Activated naive CD4-positive, alpha-beta T cell (primary cell): ENCODE measurements at places on chromosomes 16 and 17.

GRCh38 chr16:5502467-5502869, 404.9 kb upstream of the EEF2KMT start:
- no peak for DNase-seq

GRCh38 chr16:30088237-30088831, 3.4 kb downstream of the TBX6 start:
- DNase-seq: no peak

- DNase-seq: no peak
Observed at GRCh38 chr17:80319262-80319998, 58.8 kb downstream of the RNF213 start.

- no peak for DNase-seq
Observed at GRCh38 chr17:46768540-46768870, 50.0 kb downstream of the WNT3 start.

- no peak for DNase-seq
Observed at GRCh38 chr16:64469906-64470702, 651.8 kb downstream of the CDH11 start.

DNA sequence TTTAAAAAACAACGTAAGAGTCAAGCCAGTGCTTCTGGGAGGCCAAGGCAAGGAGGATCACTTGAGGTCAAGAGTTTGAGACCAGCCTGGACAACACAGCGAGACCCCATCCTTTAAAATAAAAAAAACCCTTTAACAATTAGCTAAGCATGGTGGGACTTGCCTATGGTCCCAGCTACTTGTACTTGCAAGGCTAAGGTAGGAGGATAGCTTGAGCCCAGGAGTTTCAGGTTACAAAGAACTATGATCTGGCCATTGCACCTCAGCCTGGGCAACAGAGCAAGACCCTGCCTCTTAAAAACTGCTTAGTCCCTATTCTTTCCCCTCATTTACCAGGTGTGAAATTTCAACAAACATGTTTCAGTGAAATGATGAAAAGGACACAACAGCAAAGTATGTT, 89.5 kb downstream of the STH start:
- no peak for DNase-seq

DNA sequence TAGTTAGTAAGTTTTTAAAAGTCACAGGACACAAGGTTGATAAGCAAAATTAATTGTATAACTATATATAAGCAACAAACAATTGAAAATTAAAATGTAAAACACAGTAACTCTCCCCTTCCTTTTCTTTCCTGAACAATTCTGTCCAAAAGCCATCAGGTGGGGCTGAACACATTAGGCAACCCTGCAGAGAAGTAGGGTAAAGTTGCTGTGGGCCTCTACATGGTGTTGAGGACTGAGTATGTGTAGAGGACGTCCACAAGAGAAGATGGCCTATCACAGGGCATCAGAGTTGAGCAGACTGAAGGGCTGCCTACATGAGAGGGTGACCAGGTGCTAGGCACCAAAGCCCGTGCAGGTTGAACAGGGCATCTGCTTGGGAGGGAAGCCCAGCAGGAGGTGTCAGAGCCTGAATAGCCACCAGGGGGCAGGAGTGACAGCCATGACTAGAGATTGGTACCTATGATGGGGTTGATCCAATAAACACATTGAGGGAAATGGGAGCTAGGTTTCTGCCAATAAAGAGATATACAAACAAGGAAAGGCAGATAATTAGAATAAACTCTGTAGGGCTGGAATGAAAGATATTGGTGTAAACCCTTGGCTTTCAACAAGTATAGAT, 415.1 kb downstream of the NPIPA8 start:
- DNase-seq: peak; percentile 4

- DNase-seq: no peak
Observed at GRCh38 chr16:28096983-28097899, 33.7 kb upstream of the GSG1L start.

DNA sequence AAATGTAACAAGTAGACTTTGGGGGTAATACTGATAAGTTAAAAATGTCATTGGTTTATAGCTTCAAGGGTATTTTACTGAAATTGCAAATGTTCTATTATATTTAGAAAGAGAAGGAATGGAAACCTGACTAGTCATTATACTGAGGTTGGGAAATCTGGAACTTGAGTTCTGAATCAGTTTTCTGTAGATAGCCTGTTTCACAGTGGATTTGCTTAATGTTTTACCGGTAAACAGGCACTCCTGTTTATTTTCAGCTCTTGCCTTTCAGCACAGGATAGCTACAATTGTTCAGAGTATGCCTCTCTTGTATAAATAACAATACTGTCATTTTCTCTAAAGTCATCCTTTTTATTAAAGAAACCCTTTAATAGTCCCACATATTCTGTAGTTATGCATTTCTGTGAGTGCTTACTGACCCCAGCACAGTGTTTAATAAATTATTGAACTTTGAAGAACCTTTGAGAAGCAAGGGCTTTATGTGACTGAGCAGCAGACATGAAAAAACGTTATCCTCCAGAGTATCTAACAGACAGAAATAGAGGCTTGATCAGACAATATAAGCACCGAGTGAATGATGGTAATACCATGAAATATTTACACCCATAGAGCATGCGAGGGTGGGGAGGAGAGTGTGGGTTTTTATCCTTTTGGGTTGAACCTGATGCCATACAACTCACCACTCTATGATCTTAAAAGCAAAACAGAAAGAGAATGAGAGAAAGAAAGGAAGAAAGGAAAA, 58.2 kb downstream of the FTO start:
- no peak for DNase-seq

- DNase-seq: no peak
Observed at GRCh38 chr17:66713533-66714042, 121.3 kb upstream of the CACNG5 start.

GRCh38 chr17:1697681-1698080, 12.5 kb downstream of the TLCD2 start:
- DNase-seq: no peak

- peak; percentile 80 for DNase-seq
Observed at GRCh38 chr17:42561897-42562387, at the start of gene COASY. Gene COASY, plus strand, starts transcription at chr17:42562148. Its CDS starts 475 bp downstream, at chr17:42562623.

- no peak for DNase-seq
Observed at GRCh38 chr17:17921192-17922069, 50.8 kb downstream of the TOM1L2 start.

GRCh38 chr17:38322156-38322779, 21.5 kb downstream of the GPR179 start:
- peak; percentile 58 for DNase-seq

DNA sequence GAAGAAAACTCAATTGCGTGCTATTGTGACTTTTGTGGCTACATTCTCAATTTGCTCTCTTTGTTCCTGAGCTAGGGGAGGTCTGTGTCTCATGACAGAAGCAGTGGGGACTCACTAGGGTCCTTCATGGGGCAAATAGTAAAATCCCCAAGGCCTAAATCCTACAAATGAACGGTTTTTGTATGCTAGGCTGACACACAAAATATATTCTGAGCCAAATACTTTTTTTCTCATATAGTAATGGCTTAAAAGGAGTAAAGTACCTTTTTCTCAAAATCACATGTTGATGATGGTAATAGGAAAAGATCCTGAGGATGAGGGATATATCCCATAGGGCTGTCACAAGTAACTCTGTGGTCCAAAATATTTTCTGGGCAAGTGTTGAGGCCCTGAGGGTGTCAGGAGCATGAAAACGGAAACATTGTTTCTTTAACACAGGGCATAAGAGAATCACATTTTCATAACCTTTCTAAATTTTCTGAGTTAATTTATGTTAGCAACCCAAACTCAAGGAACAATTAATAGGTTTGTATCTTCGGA, 77.5 kb upstream of the CNTNAP4 start:
- no peak for DNase-seq

- peak; percentile 53 for DNase-seq
Observed at GRCh38 chr16:84514874-84515835, 10.7 kb upstream of the MEAK7 start.

DNA sequence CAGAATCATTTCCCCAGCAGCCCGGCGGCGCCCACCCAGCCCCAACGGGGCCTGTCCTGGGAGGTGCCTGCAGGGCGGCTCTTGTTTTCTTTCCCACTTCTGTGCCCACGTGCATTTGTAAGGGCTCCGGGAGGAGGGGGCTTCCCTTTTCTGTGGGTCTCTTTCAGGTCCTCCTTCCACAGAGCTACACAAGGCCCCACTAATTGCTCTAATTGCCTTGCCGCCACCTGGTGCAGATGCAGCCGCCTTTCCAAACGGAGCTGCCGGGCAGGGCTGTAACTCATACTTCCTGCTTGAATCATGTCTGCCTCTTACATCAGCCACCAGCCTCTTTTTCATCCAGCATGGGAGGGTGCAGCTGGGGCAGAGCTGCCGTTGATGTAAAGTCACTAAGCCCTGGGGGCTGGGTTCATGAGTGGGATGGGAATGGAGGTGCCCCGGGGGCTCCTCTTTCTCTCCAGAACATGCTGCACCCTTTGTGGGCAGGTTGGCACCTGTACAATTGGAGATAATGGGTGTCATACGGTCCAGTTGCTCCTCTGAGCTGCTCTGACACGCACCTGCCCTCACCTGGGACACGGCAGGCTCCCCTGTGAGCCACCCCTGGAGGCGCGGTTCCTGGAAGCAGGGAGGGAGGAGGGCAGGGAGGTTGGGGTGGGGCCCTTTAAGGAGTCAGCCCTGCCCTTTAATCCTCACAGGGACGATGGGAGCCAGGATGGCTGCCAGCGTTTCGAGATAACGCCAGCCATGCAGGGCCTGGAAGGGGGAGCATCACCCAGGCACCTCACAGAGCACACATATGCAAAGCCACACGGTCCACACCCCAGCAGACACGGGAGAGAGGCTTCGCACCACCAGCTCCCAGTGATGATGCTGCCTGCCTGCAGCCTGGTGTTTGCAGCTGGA, 41.1 kb upstream of the KLHDC4 start:
- no peak for DNase-seq

DNA sequence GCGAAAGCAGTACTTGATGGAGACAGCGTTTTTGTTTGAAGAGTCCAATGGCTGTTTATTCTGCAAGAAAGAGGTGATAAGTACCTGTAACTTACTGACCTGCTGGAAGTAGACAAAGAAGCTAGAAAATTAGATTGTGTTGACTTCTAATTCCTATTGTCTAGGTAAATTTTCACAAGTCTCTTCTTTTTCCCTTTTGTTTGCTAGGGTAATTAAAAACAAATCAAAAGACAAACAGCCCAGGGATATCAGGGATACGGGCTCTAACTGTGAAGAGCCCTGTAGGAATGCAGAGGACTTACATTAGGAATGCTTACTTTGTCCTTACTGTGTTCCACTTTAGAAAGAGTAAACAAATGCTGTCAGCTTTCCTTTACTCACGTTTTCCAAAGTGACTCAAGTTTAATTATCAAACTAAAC, 7.0 kb downstream of the PSME3IP1 start:
- no peak for DNase-seq

- no peak for DNase-seq
Observed at GRCh38 chr16:84132527-84133285, 12.3 kb downstream of the HSDL1 start.

DNA sequence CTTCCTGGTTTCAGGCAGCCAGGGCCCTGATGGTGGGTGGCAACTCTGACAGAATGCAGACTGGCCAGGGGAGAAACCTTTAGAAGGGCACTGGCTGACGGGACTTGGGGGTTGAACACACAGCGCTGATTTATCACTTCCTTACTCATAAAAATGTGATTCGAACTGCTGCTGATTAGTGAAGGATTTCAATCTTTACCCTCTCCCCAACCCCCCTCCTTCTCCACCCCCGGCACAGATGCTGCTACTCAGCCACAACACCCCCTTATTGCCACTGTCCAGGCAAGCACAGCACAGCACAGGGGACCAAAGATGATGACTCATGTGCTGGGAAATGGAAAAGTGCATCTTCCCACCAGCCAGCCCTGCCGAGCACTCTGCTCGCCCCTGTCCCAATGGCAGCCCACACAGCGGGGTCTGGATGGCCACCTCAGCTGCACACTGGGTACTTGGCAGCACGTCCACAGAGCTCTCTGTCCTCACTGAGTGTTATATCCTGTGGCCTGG, 70.1 kb downstream of the SMG6 start:
- DNase-seq: no peak

DNA sequence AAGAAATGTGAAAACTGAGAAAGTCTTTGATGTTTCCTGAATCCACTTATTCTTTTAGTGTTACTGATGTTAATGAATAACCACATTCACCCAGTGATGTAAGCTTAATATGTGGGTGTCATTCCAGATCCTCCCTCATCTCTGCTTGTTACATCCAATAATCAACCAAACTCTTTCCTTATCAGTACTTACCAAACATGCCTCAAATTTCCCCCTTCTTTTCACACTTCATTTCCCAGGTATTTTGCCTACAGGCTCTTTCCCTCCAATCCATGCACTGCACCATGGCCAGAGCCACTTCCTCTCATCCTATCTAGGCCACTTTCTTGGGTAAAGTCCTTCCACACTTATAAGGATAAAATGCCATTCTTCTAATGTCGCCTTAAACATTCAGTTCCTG, 451.5 kb downstream of the NPIPA7 start:
- no peak for DNase-seq

DNA sequence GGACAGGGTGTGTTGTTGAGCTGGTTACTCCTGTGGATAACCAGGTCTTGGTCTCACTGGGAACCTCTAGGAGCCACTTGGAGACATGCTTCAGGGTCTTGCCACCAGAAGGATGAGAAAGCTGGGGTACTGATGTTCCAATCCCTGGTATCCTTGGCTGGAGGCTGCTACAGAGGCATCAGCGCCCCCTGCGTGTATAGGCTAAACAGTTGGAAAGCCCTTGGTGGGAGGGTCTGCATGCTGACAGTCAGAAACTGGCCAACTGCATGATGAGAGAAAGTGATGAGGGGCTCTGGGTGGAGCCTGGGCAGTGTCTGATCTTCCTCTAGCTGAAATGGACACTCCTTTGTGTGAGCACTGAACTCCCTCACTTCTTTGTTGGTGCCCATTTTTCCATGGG, 536.9 kb downstream of the XYLT1 start:
- DNase-seq: no peak

DNA sequence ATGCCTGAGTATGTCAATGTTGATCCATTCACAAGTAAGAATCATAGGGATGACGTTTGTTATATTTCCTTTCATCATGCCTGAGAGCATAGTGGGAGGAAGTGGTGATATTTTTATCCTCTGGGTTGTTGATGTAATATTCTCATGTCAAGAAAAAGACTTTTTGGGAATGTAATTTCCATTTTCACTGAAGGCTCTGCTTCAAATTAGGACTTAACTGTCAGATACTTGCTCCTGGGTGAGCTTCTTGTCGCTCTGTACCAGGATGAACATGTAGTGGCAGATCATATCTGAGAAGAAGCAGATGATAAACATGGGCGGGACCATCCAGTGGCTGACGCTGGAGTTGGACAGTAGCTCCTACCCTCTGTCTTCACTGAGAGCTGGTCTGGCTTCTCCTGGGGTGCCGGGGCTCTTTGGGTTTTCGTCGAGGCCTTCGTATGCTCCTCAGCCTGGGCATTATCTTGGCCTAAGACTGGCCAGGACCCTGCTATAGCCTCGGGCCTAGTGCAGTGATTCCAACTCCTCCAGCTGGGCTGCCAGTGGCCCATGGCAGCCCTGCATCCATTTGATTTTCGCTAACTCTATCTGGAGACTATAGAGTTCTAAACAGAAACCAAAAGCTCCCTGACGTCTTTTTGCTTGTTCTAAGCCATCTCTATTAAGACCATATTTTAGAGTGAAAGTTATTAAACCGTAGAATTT, 19.7 kb downstream of the CYB5B start:
- DNase-seq: no peak
